ENCODE measurements at places on chromosomes 5 and 9. TPM values are rescaled to one million over a fixed set of nuclear protein-coding genes. Genes with fewer than 3 reads are reported as not detected.

DNA sequence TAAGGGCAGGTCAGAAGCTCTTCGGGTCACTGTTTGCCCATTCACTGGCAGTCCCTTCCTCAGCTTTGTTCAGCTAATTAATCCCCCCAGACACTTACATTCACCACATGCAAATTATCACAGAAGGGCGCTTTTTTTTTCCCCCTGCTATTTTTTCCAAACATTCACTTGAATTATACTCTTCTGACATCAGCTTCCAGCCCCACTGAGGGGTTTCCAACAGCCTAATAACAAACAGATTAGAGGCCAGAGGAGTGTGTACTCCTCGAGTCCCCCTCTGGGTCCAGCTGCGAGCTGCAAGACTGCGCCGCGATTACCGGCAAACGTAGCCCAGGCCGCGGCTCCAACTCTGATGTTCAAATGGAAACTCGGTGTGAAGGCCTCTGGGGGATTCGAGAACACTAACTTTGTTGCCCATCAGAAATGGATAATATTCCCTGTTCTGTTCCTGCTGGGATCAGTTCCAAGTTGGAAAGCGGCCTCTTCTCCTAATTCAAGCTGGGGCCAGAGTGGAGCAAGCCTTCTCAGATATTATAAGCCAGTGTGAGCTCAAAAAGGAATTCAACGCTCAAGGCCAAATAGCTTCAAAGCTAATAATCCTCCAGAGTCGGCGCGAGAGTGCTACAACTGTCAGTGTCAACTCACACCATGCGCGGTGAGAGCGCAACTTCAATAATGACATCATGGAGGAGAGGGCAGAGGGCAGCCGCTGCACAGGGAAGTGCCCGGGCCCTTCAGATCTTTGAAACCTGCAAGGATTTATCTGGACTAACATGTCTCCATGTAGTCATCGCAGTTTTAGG lies 560.8 kb downstream of the BNC2 start:
- no peak for DNase-seq

DNA sequence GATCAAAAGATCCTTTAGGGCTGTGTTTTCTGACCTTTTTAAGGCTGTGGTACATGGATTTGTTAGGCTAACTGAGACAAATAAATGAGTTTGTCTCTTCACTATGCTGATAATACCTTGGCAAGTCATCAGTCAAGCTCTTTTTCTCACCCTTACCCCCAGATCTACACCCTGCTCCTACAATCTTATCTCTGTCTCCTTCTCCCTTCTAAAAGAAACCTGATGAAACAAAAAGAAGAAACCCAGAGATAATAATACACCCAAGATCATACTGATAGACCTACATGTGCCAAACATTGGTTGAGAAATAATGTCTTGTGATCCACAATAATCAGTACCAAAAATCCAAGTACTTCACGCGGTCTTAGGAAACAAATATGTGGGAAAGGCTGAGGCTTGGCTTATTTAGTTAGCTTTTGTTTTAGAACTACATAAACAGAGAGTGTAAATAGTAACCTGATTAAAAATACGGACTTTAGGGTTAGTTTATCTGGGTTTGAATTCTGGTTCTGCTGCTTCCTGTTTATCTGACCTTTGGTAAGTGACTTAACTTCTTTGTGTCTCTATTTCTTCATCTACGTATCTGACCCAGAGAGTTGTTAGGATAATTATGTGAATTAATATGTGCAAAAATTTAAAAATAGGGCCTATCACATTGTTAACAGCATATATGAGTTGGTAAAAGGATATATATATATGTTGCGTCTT lies 24.8 kb upstream of the PDCD1LG2 start:
- no peak for DNase-seq

DNA sequence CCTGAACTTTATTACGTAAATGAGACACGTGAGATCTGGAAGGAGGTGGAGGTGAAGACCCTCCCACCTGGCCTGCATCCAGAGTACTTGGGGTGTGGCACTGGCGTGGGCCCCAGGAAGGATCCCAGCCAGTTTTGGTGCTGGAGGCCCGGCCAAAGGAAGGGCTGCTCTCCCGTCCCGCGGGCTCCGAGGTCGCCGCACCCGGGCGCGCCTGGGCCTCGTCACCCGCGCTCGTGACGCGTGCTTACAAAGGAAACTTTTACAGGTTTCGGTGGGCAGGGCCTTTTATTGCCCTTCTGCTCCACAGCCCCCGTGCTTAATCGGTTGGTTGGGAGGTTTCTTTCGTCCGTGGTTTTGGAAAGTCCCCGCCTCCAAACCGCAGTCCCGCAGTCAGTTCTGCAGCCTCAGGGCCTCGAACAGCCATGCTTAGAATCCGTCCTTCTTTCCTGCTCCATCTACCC lies 29.2 kb downstream of the CDKN2A start:
- peak; percentile 72 for DNase-seq

DNA sequence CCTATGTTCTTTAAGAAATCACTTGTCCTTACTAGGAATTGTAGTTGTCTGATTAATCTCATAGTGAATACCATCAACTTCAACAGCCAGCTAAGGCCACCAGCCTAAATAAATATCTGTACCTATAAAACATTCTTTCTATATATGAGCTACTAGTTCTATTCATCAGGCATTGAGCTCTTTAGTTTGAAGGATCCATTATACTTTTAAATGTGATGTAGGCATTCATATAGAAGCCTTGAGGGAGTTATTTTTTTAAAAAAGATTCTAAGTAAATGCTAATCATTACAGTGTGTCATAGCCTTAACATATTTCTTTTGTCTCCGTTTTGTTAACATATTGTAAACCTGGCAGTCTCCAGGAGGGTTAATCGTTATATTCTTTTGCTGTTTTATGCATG lies 838.3 kb downstream of the PTPRD start:
- no peak for DNase-seq

- no peak for DNase-seq
Measured at GRCh38 chr5:59034498-59035186, 451.8 kb downstream of the RAB3C start.

DNA sequence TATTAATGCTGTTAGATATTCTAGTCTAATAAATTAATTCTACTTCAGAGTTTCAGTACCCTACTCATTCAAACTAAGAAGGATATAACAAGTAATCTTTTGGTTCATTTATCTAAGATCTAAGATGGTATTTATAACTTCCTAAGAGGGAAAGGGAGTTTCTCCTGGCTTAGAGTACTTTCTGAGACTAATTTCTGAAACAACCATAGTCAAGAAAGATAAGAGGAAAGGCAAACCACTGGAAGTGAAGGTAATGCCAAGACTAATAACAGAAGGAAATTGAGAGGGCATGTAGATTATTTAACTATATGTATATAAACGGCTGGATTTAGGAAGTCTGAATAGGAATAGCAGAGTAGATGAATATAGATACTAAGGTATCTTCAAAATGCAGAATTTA lies 112.4 kb upstream of the ACOT12 start:
- no peak for DNase-seq

DNA sequence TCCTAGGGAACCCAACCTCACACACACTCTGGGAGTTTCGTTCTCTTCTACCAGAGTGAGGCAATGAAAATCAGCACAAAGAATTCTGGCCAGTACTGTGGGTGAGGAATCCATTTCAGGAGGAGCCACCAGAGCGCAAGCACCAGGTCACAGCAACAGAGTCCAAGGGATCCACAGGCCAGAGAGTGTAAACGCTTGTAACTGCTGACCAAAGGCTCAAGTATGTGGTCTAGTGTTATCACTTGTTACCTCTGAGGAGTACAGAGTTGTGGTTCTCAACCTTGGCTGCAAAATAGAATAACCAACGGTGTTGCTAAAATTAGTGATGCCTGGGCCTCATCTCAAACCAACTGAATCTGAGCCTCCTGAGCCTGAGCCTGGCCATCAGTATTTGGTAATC lies 152.5 kb upstream of the ZNF366 start:
- DNase-seq: no peak

Gene BSPRY
- total RNA-seq: 23.9 TPM

Gene RETREG1
- 26.8 TPM for total RNA-seq

Gene TSC1
- 120 TPM for total RNA-seq

Gene GZMA
- total RNA-seq: not detected

Gene RNF183
- total RNA-seq: 1.8 TPM

Gene IFNW1
- total RNA-seq: not detected

Data from stomach (tissue), 19 donors.